IPS DF 6.9 (cell line): ENCODE measurements at places on chromosomes 7 and 10.

GRCh38 chr10:126867567-126868365 is 37.5 kb upstream of the DOCK1 start:
- no peak for DNase-seq

- no peak for DNase-seq
Observed at GRCh38 chr7:105905910-105906568, 29.6 kb upstream of the ATXN7L1 start.

- no peak for DNase-seq
Observed at GRCh38 chr10:118369641-118370205, 27.6 kb upstream of the FAM204A start.

- peak; percentile 43 for DNase-seq
Observed at GRCh38 chr7:104341546-104341945, 13.1 kb downstream of the LHFPL3 start.

GRCh38 chr7:71129126-71129525 is 2.8 kb upstream of the GALNT17 start:
- no peak for DNase-seq
